Left lung (tissue), 14 donors: ENCODE measurements at places on chromosomes 12 and 14. TPM values are rescaled to one million over a fixed set of nuclear protein-coding genes. Genes with fewer than 3 reads are reported as not detected.

ING4 gene
- polyA plus RNA-seq, result 88.3 TPM

NACA gene
- polyA plus RNA-seq, result 2,221 TPM

POTEM gene
- not detected for polyA plus RNA-seq

KRT5 gene
- polyA plus RNA-seq, result 0.35 TPM

CFAP54 gene
- polyA plus RNA-seq, result 1.7 TPM

OTOGL gene
- 0.56 TPM for polyA plus RNA-seq

KCNMB4 gene
- 20.2 TPM for polyA plus RNA-seq

SDS gene
- polyA plus RNA-seq, result 0.62 TPM

PLEKHG7 gene
- polyA plus RNA-seq, result 0.37 TPM

NEUROD4 gene
- 0.04 TPM for polyA plus RNA-seq

BATF gene
- 1.3 TPM for polyA plus RNA-seq

KRT4 gene
- 4.6 TPM for polyA plus RNA-seq

LYZ gene
- polyA plus RNA-seq, result 70.9 TPM

RFX4 gene
- not detected for polyA plus RNA-seq

CEBPE gene
- 0.21 TPM for polyA plus RNA-seq

RAD9B gene
- polyA plus RNA-seq, result 1.7 TPM

EFS gene
- polyA plus RNA-seq, result 64.1 TPM

OR6C2 gene
- not detected for polyA plus RNA-seq

RTN1 gene
- 4.9 TPM for polyA plus RNA-seq

NFATC4 gene
- polyA plus RNA-seq, result 75.3 TPM

EDDM3A gene
- 0.18 TPM for polyA plus RNA-seq

RPS6KA5 gene
- 9.0 TPM for polyA plus RNA-seq

MSRB3 gene
- polyA plus RNA-seq, result 28.1 TPM

GPRC5D gene
- 0.78 TPM for polyA plus RNA-seq

BMAL2 gene
- polyA plus RNA-seq, result 4.7 TPM

LTB4R2 gene
- 4.0 TPM for polyA plus RNA-seq

TPH2 gene
- polyA plus RNA-seq, result 0.21 TPM

EIF4B gene
- 539 TPM for polyA plus RNA-seq

RAB35 gene
- polyA plus RNA-seq, result 35.1 TPM

TSHR gene
- 0.31 TPM for polyA plus RNA-seq

KRT82 gene
- polyA plus RNA-seq, result not detected

KHNYN gene
- polyA plus RNA-seq, result 46.8 TPM

FOXN4 gene
- polyA plus RNA-seq, result 0.63 TPM

C1RL gene
- 66.2 TPM for polyA plus RNA-seq

LBHD2 gene
- polyA plus RNA-seq, result not detected

RNFT2 gene
- polyA plus RNA-seq, result 3.6 TPM

EIF2S3B gene
- 1.9 TPM for polyA plus RNA-seq

CLEC4E gene
- polyA plus RNA-seq, result 0.53 TPM

KRT73 gene
- polyA plus RNA-seq, result 0.11 TPM

GUCY2C gene
- 0.44 TPM for polyA plus RNA-seq

HOXC10 gene
- polyA plus RNA-seq, result 0.41 TPM

ART4 gene
- 0.31 TPM for polyA plus RNA-seq

BCL2L14 gene
- 0.85 TPM for polyA plus RNA-seq

TNFAIP2 gene
- 34.8 TPM for polyA plus RNA-seq

CISTR gene
- polyA plus RNA-seq, result not detected

PRKD1 gene
- 23.8 TPM for polyA plus RNA-seq

SLC7A7 gene
- polyA plus RNA-seq, result 11.2 TPM

PPHLN1 gene
- 75.2 TPM for polyA plus RNA-seq

FBLN5 gene
- 91.1 TPM for polyA plus RNA-seq

MANSC4 gene
- polyA plus RNA-seq, result 0.42 TPM

PMEL gene
- polyA plus RNA-seq, result 2.7 TPM

KRT75 gene
- polyA plus RNA-seq, result not detected

MYF6 gene
- polyA plus RNA-seq, result 0.26 TPM

DHRS7 gene
- 61.1 TPM for polyA plus RNA-seq

HOXC4 gene
- polyA plus RNA-seq, result 3.3 TPM

IL23A gene
- 1.2 TPM for polyA plus RNA-seq
